Stimulated activated CD4-positive, alpha-beta T cell treated with anti-CD3 and anti-CD28 coated beads, Interleukin-1b, Interleukin-23, amount 100 ng/mL, for 48 hours (primary cell): ENCODE measurements at places on chromosomes 2 and 18.

- no peak for DNase-seq
These were observed 2.9 kb downstream of the SPTBN1 start for GRCh38 chr2:54459037-54459441.

GRCh38 chr2:176813621-176814049 lies 399.0 kb upstream of the HNRNPA3 start:
- no peak for DNase-seq

GRCh38 chr2:136205615-136206014 lies 87.7 kb upstream of the CXCR4 start:
- no peak for DNase-seq

GRCh38 chr2:197675711-197676188 lies 363 bp upstream of the RFTN2 start:
- DNase-seq, result no peak

GRCh38 chr2:12665334-12665733 lies 51.4 kb upstream of the TRIB2 start:
- no peak for DNase-seq

- no peak for DNase-seq
These were observed 29.6 kb upstream of the ENOSF1 start for GRCh38 chr18:741931-742512.
